H1 (cell line): ENCODE measurements at places on chromosomes 11 and 22. TPM values are rescaled to one million over a fixed set of nuclear protein-coding genes. Genes with fewer than 3 reads are reported as not detected.

DNA sequence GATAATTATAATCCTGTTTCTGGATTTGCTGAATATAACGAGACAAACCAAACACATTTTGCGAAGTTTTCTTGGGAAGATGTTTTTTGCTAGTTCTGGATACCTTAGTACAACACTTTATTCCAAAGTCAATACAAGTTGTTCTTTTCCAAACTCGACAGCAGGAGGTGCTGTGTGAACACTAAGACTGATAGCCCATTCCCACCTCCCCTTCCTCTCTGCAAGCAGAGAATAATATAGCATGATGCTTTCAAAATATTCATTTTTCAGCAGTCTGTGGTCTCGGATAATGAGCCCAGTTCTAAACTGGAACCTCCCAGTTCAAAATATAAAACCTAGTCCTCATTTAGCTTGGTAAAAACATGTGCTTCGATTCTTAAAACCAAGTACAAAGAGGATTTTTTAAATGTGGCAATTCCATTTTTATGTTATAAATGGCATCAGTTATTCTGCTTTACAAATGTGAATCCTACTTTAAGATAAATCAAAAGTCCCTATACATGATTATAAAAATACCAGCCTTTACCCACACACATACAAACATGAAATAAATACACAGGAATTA, 129.1 kb downstream of the DCDC1 start:
- peaks cover 5% of the 10 kb centered on the region for H3K4me1 ChIP-seq

GRCh38 chr11:64900263-64900678, 16.7 kb downstream of the ATG2A start:
- H3K4me1 ChIP-seq = no peaks in the 10 kb centered on the region
- H3K27ac ChIP-seq = no peak overlapping the region
- H3K4me3 ChIP-seq = no peak overlapping the region
- H3K27me3 ChIP-seq = no peaks in the 10 kb centered on the region
- no peak for DNase-seq
- no peaks in the 10 kb centered on the region; the same call in 1 of the 2 replicates for H3K36me3 ChIP-seq

- H3K4me3 ChIP-seq = peak overlapping the region; percentile 57
- H3K27me3 ChIP-seq = no peaks in the 10 kb centered on the region
- peaks cover 18% of the 10 kb centered on the region for H3K4me1 ChIP-seq
- no peaks in the 10 kb centered on the region for H3K36me3 ChIP-seq
- no peak for DNase-seq
These were observed 6.4 kb downstream of the ELFN2 start for GRCh38 chr22:37420686-37421467.

DNA sequence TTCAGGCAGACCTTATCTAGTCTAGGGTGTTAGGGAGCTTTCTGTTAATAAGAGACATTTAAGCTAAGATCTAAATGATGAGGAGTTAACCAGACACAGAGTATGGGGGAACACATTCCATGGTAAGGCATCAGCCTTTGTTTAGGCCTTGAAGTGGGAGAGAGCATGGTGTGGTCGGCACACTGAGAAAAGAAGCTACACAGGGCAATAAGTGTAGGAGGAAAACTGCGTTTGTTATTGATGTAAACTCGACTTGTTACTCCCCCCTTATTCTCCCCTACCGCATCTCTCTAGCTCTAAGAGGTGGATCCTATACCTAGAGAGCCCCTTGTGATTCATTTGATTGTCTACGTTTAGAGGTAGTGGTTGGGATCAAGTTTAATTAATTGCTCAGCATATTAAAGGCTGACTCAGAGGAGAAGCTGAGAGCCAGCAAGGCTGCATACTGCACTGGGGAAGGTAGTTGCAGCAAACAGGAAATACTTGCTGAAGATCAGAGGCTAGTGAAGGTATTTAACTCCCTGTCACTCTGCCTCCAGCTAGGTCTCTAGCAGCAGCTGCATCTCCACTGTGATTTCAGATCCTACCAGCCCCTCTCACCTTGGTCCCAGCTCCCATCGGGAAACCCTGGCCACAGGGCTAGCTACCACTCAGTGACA, 86.8 kb upstream of the TEAD1 start:
- DNase-seq = no peak
- H3K4me3 ChIP-seq = no peak overlapping the region
- H3K36me3 ChIP-seq = no peaks in the 10 kb centered on the region
- H3K27me3 ChIP-seq = no peaks in the 10 kb centered on the region; the same call in 1 of the 2 replicates
- no peaks in the 10 kb centered on the region for H3K4me1 ChIP-seq

Gene SSH3
- 19.8 and 23.6 TPM in 2 replicates for total RNA-seq

DNA sequence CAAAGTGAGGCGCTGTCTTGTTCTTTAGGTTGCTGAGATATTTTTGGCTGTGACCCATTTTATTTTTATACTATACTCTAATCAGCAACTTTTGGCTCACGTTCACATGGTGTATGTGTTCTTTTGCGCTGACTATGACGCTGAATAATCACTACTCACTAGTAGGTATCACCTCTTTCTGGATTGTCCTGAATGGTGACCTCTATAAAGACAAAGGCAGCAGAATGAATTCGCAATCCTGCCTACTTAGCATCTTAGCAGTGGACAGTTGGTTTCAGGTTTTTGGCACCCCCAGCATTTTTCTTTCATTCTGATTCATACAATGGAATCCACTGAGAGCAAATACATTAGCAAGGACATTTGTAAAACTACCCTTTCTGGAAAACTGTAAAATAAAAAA, 351.3 kb downstream of the JRKL start:
- no peaks in the 10 kb centered on the region for H3K4me1 ChIP-seq
- H3K27me3 ChIP-seq = no peaks in the 10 kb centered on the region
- no peak overlapping the region for H3K27ac ChIP-seq
- no peak for DNase-seq

DNA sequence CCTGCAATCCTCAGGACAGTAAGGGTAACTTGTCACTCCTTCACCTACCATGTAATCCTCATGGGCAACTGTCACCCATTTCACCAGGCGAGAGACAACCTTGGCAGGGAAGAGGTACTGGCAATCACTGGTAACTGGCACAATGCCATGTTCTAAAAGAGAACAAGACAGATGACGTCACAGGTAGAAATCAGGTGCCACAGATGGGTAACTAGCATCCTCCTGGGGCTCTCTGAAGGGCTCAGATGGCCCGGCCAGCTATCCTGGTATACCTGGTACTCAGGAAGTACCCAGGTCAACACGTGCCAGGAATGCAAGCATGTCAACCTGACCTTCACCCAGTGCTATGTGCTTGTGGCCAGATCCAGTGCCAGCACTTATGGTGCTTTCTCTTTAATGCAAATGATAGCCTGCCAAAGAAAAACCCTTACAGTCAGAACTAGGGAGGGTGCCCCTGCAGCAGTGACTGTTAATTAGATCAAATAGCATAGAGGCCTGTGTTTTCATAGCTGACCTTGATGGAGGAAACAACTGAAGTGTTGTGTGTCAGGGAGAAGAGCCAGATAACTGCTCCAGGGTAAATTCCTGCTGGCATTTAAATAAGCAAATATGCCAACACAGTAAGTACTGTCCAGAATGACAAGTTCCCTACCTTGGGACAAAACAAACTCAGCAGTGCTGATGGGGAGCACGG, 36.2 kb downstream of the THOC5 start:
- H3K4me3 ChIP-seq = no peak overlapping the region
- no peaks in the 10 kb centered on the region for H3K27me3 ChIP-seq
- H3K4me1 ChIP-seq = no peaks in the 10 kb centered on the region
- peaks cover 48% of the 10 kb centered on the region for H3K36me3 ChIP-seq
- no peak for DNase-seq

- peaks cover 78% of the 10 kb centered on the region for H3K27me3 ChIP-seq
- H3K4me1 ChIP-seq = peaks cover 11% of the 10 kb centered on the region
- H3K36me3 ChIP-seq = no peaks in the 10 kb centered on the region
- peak; percentile 68 for DNase-seq
These were observed 1.7 kb upstream of the CALCA start for GRCh38 chr11:14973621-14974514.

- H3K27ac ChIP-seq = peak overlapping the region; percentile 72
- H3K36me3 ChIP-seq = no peaks in the 10 kb centered on the region
- H3K4me1 ChIP-seq = peaks cover 5% of the 10 kb centered on the region
- H3K27me3 ChIP-seq = no peaks in the 10 kb centered on the region; the same call in 1 of the 2 replicates
- DNase-seq = peak; percentile 88
These were observed 14.4 kb upstream of the CDC42EP1 start for GRCh38 chr22:37545703-37546436.

- no peak overlapping the region for H3K27ac ChIP-seq
- no peaks in the 10 kb centered on the region for H3K36me3 ChIP-seq
- no peak for DNase-seq
- H3K4me1 ChIP-seq = peaks cover 3% of the 10 kb centered on the region; the same call in 1 of the 2 replicates
- H3K4me3 ChIP-seq = no peak overlapping the region
These were observed 90.0 kb downstream of the CDKN1C start for GRCh38 chr11:2795491-2795991.

DNA sequence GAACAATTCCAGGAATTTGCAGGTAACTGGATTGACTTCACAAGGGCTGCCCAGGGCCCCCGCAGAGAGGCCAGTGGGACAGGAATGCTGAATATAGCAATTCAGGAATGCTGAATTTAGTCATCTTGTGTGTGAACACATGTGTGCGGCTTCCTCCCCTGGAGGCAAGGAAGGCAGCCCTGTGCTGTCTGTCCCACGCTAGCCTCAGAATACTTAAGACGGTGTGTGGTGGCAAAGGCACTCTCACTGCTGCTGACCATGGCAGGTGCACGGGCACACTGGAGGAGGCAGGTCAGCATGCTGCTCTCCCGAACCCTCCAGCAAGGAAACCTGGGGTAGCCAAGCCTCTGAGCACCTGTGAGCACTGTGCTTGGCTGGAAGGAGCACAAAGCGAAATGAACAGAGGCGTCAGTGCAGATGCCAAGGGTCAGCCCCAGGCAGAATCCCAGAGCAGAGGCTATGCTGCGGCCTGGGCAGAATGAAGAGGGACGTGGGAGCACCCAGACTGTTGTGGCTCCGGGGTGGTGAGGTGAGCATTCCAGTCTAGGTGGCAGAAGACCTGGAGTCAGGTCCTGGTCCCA, 2.7 kb downstream of the GNAZ start:
- no peak overlapping the region for H3K27ac ChIP-seq
- H3K36me3 ChIP-seq = no peaks in the 10 kb centered on the region
- DNase-seq = no peak
- no peak overlapping the region for H3K4me3 ChIP-seq
- peaks cover 31% of the 10 kb centered on the region for H3K27me3 ChIP-seq

GRCh38 chr11:71336996-71337754, 84.8 kb upstream of the SHANK2 start:
- DNase-seq = no peak
- H3K4me3 ChIP-seq = no peak overlapping the region
- no peaks in the 10 kb centered on the region for H3K4me1 ChIP-seq
- H3K27ac ChIP-seq = no peak overlapping the region

Gene HBD
- total RNA-seq = not detected in 2 replicates

- peaks cover 31% of the 10 kb centered on the region for H3K27me3 ChIP-seq
- 0 out of 2 replicates have a peak, but pooled peaks cover 3% of the 10 kb centered on the region for H3K4me1 ChIP-seq
- H3K36me3 ChIP-seq = no peaks in the 10 kb centered on the region
These were observed 89.5 kb downstream of the CDKN1C start for GRCh38 chr11:2796091-2796490.

DNA sequence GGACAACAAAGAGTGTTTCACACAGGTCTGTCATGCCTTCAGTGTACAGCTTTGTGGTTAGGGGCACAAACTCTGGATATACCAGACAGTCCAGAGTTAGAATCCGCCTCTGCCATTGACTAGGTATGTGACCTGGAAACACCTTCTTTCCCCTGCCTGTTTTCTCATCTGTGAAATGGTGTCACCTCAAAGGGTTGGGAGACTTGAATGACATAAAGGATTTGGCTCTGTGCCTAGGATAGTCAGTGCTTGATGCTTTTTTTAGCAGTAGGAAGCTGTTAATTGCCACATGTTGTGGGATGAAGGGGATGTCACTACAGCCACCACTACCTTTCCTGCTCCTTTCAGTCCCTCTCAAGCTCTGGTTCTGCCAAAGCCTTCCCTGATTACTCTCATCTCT, 17.4 kb upstream of the LRRC55 start:
- H3K27ac ChIP-seq = no peak overlapping the region
- H3K4me1 ChIP-seq = no peaks in the 10 kb centered on the region
- H3K4me3 ChIP-seq = no peak overlapping the region
- no peak for DNase-seq

Gene DLG2
- 14.3 and 17.0 TPM in 2 replicates for total RNA-seq

Gene ME3
- 1.5 and 3.4 TPM in 2 replicates for total RNA-seq
